Glutamatergic neuron (in vitro differentiated cells): ENCODE measurements at places on chromosomes 7 and 10. TPM values are rescaled to one million over a fixed set of nuclear protein-coding genes. Genes with fewer than 3 reads are reported as not detected.

DNA sequence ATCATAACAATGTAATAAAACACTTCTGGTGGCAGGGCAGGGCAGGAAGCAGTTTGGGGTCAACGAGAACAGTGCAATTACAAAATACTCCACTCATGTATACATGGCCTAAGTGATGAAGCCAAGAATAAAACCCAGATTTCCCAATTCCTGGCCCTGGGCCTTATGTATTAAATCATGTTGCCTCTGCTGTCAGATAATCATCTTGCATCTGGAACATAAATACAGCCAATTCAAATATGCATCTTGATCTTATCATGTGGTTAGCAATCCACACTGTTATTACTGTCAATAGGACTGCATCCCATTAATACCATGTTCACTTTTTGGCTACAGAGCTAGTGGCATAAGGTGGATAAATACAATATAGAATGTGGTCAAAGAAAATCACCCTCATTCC lies 186.5 kb upstream of the SLC25A13 start:
- H3K4me3 ChIP-seq: no peak overlapping the region
- H3K36me3 ChIP-seq: no peaks in the 10 kb centered on the region
- no peak overlapping the region for H3K27ac ChIP-seq

DNA sequence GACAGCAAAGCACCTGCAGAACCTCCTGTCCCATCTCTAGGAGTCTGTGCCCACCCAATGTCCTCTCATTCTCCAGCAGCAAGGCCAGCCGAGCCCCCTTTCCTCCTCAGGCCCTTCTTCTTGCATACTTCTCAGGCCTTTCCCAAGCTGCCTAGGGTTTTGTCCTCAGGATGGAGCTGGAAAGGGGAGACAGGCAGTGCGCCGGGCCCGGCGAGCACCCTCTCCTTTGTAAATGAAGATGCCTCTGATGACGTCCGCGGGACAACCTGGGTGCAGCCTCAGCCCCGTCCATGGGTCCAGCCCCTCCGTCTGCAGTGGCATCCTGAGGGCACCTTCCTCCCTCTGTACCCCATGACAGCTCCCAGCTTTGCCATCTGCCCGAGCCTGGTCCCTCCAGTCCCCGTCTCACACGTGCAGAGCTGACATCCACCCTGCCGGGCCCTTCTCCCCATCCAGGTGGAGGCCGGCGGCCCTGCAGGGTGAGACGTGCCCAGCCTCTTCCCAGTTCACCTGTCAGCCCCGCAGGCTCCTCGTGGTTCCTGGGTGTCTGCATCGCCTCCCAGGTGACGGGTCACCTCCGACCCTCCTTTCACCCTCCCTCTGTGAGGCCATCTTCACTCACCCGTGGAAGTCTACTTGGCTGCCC lies 36.4 kb downstream of the JAKMIP3 start:
- H3K27me3 ChIP-seq: no peaks in the 10 kb centered on the region
- no peak overlapping the region for H3K4me3 ChIP-seq
- DNase-seq: no peak
- no peaks in the 10 kb centered on the region for H3K4me1 ChIP-seq

GRCh38 chr10:71553432-71553831 lies 156.7 kb downstream of the CDH23 start:
- H3K27ac ChIP-seq: no peak overlapping the region
- H3K27me3 ChIP-seq: no peaks in the 10 kb centered on the region
- H3K4me1 ChIP-seq: peaks cover 7% of the 10 kb centered on the region
- no peaks in the 10 kb centered on the region for H3K36me3 ChIP-seq
- H3K4me3 ChIP-seq: no peak overlapping the region

- no peak overlapping the region for H3K27ac ChIP-seq
- peaks cover 6% of the 10 kb centered on the region for H3K4me1 ChIP-seq
- no peak for DNase-seq
Measured at GRCh38 chr10:43674553-43675210, 26.0 kb upstream of the ZNF32 start.

Gene SLIT1
- total RNA-seq: 11.3 TPM
